COR-L47 (cell line): ENCODE measurements at places on chromosomes 12 and 14.

DNA sequence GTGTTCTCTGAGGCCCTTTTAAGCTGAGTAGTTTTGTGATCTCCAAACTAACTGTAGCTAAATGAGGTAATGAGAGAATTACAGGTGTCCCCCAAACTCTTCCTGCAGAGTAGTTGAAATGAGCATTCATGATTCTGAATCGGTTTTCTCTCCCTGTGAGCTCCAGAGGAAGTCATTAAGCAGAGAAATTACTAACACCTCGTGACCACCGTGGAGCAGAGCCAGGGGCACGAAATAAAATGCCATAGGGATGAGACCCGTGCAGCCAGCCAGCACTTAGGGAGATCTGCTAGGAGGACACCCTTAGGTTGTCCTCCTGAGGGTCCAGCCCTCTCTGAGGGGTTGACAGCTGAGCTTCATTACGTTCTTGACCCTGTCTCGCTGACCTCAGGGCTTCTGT, 79.5 kb downstream of the SLC25A47 start:
- peak; percentile 73 for DNase-seq

- no peak for DNase-seq
These were observed 188.9 kb upstream of the FOXG1 start for GRCh38 chr14:28577711-28578131.

DNA sequence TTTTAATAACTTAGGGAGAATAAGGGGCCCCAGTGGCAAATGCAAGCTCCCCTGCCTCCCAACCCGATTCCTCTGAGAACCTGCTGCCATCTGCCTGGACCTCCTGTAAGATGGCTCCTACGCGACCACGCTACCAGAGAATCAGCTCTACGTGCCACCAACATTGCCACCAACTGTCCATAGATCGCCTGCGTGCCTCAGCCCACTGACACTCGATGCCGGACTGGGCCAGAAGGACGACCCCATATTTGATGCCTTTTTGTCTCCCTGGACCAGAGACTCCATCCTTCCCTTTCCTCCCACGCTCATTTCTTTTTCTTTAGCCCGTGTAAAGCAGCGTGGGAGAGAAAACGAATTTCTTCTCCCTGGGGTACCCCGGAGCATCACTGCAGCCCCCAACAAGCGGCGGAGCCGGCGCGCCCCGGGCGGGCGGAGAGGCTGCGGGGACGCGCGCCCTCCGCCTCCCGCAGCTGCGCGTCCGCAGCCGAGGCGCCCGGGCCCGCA, 565 bp upstream of the KLHL42 start:
- DNase-seq = no peak

DNA sequence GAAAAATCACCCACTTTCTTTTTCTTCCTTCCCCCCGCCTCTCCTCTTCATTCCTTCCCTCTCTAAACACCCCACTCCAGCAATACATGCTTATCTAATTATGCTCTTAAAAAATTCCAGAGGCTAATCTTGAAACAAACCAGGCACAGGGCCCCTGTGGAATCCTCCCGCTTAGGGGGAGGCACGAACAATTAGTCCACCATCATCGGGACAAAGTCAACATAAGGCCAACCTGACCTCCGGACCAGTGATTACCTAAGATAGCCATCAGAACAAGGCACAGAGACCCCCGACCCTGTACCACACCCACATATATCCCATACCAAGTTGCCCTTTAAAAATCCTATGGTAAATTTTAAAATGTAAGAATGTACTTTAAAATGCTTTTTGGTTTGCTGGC, 47.1 kb downstream of the KIF21A start:
- DNase-seq = no peak

GRCh38 chr14:75452324-75452723, 24.5 kb downstream of the JDP2 start:
- DNase-seq = no peak

- DNase-seq = no peak
These were observed 59.5 kb downstream of the IFNG-AS1 start for GRCh38 chr12:68048648-68049297.

GRCh38 chr12:24933694-24934407, 15.1 kb downstream of the BCAT1 start:
- no peak for DNase-seq

DNA sequence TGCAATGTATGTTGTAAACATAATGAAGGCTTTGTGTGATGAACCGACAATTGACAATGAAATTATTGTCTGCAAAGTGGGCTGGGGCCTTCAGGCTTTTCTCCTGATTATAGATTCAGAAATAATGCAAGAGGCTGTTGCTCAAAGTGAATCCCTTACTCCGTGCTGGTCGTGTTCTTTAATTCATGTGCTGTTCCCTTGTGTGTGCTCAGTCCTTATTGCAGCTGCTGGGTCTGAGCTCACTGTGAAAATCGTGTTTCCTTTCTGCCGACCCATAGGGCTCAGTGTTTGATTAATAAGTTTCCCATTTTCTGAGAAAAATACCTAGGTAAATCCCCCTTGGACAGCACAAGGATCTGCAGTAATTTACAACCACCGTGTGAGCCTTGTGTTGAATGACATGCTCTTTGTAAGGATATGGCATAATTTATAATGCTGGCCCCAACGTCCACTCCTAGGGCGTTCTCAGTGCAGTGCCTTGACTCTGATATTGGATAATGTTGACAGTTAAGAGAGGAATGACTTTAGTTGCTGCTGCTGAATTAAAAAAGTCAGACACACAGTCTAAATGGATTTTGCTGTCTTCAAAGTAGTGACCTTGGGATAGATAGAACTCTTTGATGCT, 81.6 kb downstream of the RGS6 start:
- no peak for DNase-seq

DNA sequence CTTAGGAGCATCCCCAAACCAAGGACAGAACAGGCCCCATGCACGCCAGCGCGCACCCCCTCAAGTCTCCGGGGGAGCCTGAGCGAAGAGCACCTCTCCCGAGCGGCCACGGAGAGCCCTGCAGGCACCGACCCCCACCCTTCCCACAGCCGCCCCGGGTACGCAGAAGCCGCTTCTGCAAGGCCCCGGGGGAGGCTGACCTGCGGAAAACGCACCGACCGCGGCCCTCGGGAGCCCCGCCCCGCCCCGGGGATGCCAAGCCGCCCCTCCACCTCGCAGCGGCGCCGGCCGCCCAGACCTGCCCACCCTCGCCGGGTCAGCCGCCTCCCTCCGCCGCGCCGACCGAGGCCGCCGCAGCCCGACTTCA, 385 bp downstream of the CAPRIN2 start:
- DNase-seq = peak; percentile 31

DNA sequence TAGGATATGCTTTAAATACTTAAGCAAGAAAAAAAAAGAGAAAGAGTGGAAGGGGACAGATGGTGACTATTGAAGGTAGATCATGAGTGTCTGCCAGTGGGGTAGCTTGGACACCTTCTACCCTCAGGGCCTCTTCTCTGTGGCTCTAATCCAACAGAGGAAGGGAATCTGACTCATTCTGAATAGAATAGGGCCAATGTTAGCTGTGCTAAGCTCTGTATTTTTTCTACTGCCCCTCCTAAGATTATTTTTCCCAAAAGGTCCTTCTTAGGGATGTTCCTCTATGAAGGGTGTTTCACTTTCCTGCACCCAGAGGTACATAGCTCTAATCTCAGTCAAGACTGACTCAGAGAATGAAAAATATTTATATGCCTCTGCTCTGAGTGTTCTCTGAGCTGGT, 25.6 kb downstream of the UNC79 start:
- DNase-seq = no peak

GRCh38 chr12:45475594-45475993, 253.9 kb upstream of the ARID2 start:
- DNase-seq = no peak

- no peak for DNase-seq
These were observed 235.9 kb upstream of the NOVA1 start for GRCh38 chr14:26833621-26834176.

DNA sequence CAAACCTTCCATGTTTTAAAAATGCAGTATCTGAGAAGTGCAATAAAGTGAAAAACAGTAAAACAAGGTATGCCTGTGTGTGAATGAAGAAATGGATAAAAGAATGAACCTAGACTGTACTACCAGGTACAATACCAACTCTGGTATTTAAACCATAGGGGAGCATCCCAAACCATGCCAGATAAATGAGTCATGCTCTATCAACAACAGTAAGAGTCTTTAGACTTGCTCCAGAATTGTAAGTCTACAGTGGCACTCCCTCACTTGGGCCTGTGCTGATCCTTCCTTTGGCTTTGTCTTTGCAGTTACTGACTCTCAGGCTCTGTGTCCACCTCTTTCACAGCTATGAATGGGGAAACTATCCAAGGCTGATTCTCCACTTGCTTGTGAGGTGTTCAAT, 38.1 kb downstream of the BBS10 start:
- DNase-seq = no peak

DNA sequence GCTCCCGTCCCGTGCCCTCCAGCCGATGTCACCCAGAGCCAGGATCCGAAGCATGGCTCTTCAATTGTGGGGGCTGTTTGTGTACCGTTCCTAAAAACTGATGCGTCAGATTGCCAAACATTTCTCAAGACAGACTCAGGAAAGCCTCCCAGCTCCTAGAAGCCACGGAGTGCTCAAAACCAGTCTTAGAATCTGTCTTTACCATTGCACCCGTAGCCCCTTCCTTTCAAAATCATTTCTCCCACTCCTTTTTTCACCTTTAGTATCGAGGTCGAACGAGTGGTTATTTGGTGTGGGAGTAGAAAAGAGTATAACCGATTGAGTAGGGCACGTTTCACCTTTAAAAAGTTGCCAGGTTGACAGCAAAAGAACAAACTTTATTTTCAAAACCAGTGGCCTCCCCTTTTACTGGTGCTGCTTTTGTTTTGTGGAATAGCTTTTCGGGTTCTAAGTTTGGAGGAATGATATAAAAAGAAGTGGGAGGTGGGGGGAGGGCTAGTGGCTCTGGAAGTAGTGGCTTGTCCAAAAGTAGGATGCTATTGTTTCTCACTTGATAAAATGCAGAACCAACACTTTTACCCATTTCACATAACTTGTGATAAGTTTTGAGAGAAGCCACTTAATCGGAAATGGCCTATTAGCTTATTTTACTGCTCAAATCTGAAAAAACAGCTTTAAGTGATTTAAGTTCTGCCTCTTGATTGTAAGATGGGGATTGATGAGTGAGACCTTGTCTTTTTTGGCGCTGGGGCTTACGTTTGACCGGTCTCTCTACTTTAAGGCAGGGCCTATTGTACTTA, 803 bp downstream of the STK38L start:
- DNase-seq = no peak

- DNase-seq = no peak
These were observed 173.3 kb upstream of the PARP11 start for GRCh38 chr12:4046495-4046840.

GRCh38 chr12:119804011-119804641, 73.0 kb downstream of the CIT start:
- no peak for DNase-seq

- no peak for DNase-seq
These were observed 82.8 kb downstream of the TMTC1 start for GRCh38 chr12:29700761-29701481.

DNA sequence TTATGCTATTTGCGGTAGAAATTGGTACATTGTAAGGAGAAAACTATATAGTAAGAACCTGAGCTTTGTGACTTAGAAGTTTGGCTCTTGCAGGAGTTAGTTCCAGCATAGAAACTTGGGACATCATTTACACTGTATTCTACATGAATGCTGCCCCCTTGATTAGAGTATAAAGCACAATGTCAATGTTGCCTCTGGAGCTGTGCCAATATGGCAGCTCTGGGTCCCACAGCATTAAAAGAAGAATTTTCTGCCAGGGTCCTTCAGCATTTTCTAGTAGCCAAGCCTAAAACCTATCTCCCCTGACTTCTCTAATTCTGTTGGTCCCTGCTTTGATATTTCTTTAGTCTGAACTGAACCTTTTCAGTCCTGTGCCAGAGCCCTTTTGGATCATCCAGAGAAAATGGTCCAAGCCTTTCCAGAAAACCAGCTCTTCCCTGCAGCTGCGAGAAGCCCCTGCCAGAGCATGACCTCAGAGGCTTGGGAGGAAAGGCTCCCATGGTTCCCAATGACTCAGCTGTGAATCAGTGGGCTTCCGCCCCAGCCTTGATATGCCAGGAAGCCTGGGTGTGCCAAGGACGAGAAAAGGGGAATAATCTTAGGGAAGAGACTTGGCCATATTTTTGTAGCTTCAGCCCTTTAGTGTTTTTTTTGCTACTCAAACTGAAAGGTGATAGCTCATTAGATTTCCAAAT, 43.2 kb downstream of the PLEKHG7 start:
- DNase-seq = no peak

DNA sequence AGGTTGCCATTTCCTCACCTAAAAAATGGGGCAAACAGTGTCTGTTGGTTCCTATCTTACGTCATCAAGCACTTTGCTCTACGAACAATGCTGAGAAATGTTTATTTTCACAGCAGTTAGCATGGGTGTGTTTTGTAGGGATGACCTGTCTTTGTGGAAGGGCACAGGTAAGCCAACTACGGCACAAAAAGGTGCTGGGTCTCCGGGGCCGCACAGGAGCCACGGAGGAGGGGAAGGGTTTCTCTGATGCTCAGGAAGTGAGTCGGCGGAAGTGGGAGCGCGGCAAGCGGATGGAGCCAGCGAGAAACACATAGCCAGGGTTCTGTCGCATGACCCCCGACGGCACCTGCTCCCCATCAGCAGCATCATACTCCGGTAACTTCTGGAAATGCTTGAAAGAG, 65.6 kb upstream of the TCL1B start:
- DNase-seq = no peak

GRCh38 chr14:101604228-101604934, 43.1 kb downstream of the DIO3 start:
- DNase-seq = no peak

- peak; percentile 51 for DNase-seq
These were observed 41.4 kb downstream of the COX16 start for GRCh38 chr14:70317969-70318634.

- DNase-seq = no peak
These were observed 192.9 kb upstream of the GARIN6 start for GRCh38 chr12:99454539-99455172.

GRCh38 chr12:4933411-4933810, 23.7 kb downstream of the KCNA1 start:
- no peak for DNase-seq

DNA sequence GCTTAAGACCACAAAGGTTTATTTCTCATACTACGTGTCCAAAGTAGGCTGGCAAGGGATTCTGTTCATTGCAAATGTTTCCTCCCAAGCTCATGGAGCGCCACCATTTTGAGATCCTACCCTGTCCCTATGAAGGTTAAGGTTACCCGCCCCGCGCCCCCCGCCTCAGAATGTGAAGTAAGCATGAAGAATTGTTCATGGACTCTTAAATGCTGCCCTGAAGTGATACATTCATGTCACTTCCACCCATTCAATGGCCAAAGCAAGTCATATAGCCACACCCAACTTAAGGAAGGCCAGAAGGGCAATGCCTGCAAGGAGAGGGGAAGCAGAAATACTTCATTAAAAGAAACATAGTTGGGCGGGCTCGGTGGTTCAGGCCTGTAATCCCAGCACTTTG, 4.2 kb downstream of the TMEM253 start:
- DNase-seq = no peak

GRCh38 chr12:124456652-124457152, 110.7 kb downstream of the NCOR2 start:
- no peak for DNase-seq

GRCh38 chr14:76771437-76771980, 10.2 kb downstream of the VASH1 start:
- DNase-seq = no peak

GRCh38 chr12:79360936-79361335, 329.8 kb downstream of the PAWR start:
- no peak for DNase-seq

GRCh38 chr12:107537464-107538119, 148.0 kb upstream of the PWP1 start:
- no peak for DNase-seq

GRCh38 chr14:26163761-26164160, 434.1 kb downstream of the NOVA1 start:
- DNase-seq = peak; percentile 44
